ENCODE measurements at places on chromosomes 1 and 21.

GRCh38 chr1:31690921-31691320 lies 12.9 kb downstream of the COL16A1 start:
- no peak for DNase-seq

DNA sequence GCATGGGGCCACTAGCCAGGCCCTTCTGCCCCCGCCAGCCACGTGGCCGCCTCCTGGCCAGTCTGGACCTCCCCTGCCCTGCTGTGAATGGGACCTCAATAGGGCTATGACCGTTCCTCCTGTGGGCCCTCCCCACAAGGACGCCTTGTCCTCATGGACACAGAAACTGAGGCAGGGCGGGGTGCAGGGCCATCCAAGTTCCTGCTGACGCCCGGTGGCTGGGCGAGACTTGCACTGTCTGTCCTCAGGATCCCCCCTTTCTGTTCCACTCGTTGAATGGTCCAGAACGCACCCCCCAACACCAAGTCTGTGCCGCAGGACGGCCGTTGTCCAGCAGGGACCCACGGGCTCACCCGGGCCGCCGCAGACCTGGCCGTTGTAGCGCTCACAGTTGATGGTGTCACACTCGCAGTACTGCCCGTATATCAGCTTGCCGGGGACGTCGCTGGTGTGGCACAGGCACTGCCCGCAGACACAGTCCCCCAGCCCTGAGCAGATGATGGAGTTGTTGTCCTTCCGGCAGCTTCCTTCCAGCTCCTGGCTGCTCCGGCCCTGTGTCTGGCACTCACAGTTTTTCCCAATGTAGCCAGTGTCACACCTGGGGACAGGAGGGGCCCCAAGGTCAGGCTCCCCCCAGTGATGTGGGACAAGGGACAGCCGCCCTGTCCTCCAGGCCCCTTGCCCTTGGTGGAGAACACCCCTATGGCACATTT lies 16.3 kb upstream of the PTTG1IP start:
- DNase-seq = no peak

DNA sequence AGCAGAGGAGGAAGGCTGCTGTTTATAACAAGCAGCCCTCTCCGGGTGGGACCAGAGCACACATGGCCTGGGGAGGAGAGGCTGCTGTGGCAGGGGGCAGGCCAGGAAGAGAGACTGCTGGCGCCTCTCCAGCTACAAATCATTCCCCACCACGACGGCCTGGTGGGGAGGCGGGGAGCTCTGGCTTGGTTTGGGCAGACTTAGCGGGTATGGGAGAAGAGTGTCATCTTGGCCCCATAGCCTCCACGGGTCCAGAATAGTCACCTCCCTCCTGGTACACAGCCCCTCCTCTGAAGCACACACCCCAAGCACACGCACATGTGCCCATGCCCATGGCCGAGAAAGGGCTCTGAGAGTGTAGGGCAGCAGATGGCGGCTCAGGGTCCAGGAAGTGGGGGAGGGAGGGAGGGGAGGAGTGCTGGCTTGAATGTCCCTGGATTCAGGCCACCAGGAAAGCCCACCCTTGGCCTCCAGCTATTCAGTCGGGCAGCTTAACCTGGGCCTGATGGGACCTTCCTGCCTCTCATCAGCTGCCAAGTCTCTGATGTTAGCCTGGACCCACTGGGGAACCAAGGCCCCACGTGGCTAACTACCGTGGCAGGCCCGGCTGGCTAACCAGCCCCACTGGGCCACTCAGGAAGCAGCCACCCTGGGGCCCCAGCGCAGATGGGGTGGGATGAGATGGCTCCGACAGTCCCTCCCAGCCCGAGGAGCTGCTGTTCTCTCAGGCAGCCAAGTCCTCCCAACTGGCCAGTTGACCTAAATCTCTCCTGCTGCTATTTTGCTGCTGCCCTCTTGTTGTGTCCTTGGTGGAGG lies 10.9 kb downstream of the LRP8 start:
- DNase-seq = peak; percentile 64

DNA sequence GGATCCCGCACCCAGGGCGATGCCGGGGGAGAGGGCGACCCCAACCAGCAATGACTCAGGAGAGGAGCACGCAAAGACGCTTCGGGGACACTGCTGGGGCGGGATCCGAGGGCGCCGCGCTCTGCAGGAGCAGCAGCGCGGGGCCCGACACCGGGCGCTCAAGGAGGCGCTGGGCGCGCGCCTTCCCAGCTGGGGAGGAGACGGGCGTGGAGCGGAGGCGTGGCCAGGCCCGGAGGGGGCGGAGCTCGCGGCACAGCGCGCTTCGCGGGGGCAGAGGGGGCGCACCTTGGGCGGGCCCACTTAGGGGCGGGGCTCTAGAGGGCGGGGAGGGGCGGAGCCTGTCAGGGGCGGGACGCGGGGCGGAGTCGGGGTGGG lies 369 bp downstream of the SUMO3 start:
- peak; percentile 94 for DNase-seq

DNA sequence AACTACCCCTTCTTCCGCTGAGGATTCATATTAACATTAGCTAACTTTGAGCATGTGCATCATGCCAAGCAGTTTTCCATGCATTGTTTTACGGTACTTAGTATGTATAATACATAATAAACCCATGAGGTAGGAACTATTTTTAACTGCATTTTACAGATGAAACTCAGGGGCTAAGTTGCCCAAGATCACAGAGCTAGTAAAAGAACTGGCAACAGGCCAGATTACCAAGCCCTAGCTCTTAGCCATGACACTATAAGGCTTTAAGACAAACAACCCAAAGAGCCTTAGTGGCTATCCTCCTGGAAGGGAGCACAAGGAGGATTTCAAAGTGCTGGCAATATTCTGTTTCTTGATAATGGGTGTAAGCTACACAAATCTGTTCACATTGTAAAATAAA lies 6.1 kb downstream of the AK2 start:
- peak; percentile 63 for DNase-seq

GRCh38 chr1:110260194-110260593 lies 50.1 kb downstream of the KCNC4 start:
- no peak for DNase-seq

DNA sequence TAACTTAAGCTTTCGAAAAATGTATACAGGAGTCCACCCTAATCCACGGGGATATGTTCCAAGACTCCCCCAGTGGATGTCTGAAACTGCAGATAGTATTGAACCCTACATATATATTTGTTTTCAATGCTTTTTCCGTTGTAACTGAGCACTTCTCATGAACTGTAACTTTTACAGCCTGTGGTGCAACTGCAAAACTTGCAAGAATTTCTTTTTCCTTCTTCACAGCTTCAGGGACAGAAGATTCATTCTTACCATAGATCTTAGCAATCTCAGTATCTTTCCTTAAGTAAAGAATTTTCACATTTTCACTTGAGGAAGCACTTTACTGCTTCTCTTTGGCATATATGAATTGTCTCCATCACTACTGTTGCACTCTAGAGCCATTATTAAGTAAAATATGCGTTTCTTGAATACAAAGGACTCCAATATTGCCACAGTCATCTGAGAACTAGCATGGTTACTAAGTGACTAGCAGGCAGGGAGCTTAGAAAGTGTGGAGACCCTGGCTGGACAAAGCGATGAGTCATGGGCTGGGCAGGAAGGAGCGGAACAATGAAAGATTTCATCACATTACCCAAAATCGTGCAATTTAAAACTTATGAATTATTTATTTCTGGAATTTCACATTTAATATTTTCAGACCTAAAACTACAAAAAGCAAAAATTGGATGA lies 14.1 kb downstream of the DPYD start:
- DNase-seq = peak; percentile 45

GRCh38 chr1:242435200-242435599 lies 89.3 kb downstream of the PLD5 start:
- DNase-seq = no peak

DNA sequence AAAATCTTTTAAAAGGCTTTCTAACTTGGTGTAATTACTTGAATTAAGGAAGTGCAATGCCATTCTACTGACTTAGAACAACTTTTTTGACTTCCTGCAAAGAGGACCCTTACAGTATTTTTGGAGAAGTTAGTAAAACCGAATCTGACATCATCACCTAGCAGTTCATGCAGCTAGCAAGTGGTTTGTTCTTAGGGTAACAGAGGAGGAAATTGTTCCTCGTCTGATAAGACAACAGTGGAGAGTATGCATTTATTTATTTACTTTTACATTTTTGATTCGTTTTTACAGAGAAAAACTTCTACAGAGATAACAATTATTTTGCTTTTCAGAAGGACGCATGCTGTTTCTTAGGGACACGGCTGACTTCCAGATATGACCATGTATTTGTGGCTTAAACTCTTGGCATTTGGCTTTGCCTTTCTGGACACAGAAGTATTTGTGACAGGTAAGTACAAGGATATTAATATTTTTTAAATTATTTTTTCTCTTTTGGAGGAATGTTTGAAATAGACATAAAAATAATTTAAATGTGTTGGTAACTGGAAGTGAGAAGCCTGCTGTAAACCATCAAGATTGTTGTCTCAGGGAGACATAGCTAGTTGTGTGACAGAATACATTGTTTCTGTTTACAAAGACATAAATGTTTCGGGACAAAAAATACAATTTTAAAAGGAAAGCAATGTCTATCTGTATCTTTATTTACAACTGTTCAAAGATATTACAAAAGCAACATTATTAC lies at the start of gene PTPRC:
PTPRC (plus strand) TSS at position 147 of the 742 bp plus-strand sequence; CDS start at position 376, 229 bp downstream.
- peak; percentile 93 for DNase-seq

- no peak for DNase-seq
These were observed 8.1 kb downstream of the SNX7 start for GRCh38 chr1:98669355-98670296.

DNA sequence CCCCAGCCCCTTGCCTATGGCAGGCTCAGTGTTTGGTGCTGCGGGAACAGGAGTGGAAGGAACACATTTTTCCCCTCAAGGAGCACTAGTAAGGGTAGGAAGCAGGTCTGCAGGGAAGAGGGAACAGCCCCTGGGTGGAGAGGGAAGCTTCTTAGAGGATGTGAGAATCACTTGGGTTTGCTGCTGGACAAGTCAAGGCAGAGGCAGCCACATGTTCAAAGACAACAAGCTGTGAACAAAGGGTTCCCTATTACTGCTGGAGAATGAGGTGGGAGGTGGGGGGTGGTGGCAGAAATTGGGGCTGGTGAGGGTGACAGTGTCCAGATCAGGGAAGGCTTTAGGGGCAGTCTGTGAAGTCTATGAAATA lies 24.8 kb upstream of the CITED4 start:
- no peak for DNase-seq

- DNase-seq = no peak
These were observed 11.5 kb downstream of the PLA2G2D start for GRCh38 chr1:20107796-20108195.

DNA sequence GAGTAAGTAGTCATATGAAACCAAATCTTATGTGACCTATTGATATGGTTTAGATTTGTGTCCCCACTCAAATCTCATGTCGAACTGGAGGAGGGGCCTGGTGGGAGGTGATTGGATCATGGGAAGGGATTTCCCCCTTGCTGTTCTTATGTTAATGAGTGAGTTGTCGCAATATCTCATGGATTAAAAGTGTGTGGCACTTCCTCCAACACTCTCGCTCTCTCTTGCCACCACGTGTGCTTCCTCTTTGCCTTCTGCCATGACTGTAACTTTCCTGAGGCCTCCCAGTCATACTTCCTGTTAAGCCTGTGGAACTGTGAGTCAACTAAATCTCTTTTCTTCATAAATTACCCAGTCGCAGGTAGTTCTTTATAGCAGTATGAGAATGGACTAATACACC lies 241.2 kb downstream of the RGS7 start:
- no peak for DNase-seq

DNA sequence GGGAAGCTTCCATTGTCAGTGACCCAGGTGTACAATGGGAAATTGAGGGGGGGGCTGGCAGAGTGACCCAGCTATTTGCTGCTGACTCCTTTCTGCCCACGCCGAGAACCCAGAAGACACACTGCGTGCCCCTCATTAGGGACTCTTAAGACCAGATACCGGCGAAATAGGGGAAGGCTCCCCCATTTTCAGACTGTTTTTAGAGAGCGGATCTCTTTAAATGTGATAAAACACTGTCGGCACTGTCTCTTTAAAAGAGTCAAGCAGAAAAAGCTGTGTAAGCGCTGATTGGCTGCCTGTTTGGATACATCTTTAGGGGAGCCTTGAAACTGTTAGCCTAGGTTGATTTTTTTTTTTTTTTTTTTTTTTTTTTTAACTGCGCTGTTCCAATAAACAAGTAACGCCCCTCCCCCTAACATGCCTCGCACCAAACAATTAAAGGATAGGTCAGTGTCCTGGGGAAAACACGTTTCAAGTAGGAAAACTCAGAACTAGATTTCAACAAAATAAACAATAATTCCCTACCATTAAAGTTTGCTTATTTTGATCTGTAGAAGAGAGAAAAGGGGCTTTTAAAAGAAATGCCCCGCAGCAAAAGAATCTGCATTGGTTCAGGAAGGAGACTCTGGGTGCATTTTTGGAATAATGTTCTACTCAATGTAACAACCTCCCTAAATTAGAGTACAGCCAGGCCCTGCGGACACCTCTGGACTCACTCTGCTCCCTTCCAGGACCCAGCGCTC lies 1.4 kb upstream of the SSBP3 start:
- peak; percentile 98 for DNase-seq

DNA sequence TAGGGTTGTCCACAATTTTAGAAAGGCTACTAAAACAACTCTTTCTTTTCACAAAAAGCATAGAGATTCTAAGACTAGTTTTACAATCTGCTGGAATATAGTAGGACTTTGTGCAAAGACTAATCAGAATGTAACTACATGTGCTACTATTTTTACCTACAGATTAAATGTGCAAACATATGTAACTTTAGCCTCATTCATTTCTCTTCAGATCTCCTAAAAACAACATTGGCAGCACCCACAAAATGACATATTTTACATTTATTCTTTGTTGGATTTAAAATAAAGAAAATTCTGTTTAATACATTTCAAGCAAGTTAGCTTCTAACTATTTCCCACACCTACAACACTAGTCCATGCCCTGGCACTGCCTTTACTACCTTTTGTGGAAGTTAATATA lies 292.2 kb downstream of the AKT3 start:
- DNase-seq = no peak

GRCh38 chr1:244050835-244051444 lies at the start of gene ZBTB18:
TSS of gene ZBTB18 (plus strand) at chr1:244051283. CDS start at chr1:244051432, 149 bp downstream.
- peak; percentile 26 for DNase-seq
